ENCODE measurements at places on chromosomes 1 and 21. TPM values are rescaled to one million over a fixed set of nuclear protein-coding genes. Genes with fewer than 3 reads are reported as not detected.

Gene CFAP126
- not detected for total RNA-seq

DNA sequence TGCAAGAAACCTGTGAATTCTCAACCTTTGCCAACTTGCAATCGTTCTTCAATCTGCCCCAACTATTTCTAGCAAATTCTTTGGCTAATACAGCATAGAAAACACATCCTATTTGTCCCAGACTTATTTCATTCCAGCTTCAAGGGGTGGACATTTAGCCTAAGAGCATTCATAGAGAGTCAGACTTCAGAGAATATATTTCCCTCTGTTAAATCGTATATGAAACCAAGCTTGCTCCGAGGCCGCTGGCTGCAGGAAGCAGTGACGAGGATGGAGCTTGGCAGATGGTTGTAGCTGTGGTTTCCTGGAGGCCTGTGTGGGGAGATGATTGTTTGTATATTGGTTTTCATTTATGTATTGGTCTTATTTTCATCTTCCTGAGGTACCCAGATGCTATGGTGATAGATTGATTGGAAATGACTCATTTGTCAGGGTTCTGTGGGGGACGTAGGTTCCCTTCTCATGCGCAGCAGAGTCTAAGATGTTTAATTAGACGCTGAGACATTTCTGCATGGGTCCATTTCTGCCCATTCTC lies 26.1 kb downstream of the MAN1C1 start:
- no peak for DNase-seq

DNA sequence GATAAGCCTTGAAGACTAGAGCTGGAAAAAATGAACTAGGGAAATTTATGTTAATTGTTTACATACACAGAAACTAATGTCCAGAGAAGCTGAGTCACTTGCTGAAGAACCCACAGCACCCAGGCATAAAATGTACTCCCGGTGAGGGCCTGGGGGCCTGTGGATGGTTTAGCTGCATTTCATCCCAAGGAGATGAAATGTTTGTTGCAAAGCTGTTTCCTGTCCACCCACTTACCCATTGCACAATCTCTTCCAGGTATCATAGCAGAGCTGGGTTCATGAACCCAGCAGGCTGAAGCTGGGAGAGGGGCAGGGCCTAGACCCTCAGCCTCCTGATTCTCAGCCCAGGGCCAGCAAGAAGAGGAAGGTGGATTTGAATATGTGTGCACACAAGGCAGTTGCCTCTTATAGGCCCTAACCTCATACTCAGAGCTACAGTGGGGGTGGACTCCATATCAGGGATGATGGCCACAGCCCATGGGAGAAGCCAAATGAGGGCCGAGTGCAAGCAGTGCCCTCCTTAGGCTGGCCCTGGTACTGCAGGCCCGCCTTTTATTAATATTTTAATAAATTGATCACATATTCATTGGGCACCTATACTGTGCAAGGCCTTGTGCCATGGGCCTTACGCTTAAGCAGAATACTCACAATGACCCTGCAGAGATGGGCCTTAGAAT lies 110.8 kb downstream of the LACTBL1 start:
- DNase-seq, result no peak

Gene CFHR3
- 0.66 TPM for total RNA-seq

DNA sequence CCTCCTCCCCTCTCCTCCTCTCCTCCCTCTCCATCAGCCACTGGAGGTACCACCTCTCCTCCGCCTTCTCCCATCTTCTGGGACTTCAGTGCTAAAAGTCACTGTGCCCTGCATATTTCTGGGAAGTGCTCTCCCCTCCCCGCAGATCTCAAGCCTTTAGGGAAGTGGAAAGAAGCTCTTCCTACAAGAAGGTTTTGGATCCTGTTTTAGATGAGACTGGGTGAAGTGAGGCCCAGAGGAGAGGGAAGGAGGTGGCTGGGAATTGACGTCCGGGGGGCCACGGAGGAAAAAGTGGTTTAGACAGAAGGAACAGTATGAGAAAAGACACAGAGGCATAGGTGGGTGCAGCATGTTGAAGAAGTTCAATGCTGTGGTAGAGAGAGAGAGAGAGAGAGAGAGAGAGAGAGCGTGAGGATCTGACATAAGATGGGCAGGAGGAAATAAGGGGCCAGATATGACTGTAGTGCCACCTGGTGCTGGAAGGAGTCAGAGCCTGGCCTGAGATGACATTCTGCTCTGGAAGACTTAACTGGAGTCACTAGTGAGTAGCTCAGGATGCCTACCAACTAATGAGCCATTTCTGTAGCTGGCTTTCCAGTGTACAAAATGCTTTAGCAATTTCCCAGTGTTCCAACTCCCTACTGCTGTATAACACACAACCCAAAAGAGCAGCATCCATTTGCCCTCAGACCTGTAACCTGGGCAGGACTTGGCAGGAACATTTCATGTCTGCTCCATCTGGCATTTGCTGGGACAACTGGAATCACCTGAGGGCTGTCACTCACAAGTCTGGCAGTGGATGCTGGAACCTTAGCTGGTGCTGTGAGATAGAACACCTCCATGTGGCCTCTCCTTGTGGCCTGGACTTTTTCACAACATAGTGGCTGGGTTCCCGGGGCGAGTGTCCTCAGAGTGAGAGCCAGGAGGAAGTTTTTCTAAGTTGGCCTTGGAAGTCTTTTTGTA lies 16.6 kb upstream of the ZSCAN20 start:
- DNase-seq, result no peak

Gene ARHGAP30
- total RNA-seq, result 14.7 TPM

Data from aorta (tissue), 5 donors.